ENCODE measurements at places on chromosomes 1 and 21.

DNA sequence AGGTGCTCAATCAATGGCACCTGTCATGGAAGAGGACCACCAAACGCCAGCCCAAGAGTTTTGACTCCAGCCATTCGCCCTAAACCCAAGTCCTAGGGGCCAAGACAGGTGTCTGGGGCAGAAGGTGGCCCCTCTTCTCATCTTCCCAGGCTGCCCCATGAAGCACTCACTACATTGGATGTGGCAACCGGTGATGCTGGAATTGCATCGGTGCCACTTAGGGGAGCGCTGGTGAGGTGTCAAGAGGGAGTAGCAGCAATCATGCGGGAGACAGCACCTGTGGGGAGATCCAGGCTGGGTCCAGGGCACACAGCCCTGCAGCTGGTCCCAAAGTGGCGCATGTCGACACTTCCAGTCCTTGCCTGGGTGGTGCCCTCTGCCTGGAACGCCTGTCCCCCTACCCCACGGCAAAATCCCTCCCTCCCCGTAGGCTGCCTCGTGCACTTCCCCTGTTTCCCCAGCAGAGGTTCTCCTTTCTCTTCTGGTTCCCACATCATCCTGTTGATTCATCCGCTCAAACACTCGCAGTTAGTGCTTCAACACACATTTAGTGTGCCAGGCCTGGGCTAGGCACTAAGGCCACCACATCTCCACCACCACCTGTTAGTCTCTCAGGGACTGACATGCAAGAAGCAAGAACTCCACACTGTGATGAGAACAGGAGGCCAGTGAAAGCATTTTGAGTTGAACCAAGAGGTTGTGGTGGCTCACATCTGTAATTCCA lies 18.5 kb downstream of the PLA2G2D start:
- no peak for DNase-seq

DNA sequence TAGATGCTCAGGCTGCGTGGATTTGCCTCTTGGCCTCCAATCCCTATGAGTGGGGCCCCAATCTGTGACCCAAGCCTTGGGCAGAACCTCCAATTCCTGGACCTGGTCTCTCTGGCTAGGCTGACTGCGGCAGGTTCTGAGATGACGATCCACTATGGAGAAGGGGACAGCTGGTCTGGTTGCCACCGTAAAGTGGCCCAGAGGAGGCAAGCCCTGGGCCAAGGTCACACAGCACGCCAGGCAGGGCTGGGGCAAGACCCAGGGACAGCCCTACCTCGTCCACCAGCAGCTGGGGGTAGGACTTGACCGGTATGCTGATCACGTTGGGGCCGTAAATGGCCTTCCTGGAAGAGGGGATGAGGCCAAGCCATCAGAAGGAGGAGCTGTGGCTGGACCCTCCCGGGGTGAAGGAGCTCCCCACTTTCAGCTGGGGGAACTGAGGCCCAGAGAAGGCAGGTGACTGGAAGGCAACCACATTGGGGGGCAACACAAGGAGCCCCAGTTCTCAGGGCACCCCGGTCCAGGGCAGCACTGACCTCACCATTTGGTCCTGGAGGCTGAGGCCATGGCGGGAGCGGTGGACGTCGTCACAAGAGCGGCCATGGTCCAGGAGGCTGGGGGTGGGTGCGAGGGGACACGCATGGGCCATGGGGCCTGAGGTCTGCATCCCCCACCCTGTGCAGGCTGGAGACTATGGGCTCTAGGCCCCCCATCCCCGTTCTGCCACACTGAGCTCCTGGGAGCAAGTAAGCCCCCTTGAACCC lies 9.8 kb downstream of the ATP13A2 start:
- no peak for DNase-seq

GRCh38 chr21:46517361-46517760 lies 58.7 kb downstream of the DIP2A start:
- no peak for DNase-seq

DNA sequence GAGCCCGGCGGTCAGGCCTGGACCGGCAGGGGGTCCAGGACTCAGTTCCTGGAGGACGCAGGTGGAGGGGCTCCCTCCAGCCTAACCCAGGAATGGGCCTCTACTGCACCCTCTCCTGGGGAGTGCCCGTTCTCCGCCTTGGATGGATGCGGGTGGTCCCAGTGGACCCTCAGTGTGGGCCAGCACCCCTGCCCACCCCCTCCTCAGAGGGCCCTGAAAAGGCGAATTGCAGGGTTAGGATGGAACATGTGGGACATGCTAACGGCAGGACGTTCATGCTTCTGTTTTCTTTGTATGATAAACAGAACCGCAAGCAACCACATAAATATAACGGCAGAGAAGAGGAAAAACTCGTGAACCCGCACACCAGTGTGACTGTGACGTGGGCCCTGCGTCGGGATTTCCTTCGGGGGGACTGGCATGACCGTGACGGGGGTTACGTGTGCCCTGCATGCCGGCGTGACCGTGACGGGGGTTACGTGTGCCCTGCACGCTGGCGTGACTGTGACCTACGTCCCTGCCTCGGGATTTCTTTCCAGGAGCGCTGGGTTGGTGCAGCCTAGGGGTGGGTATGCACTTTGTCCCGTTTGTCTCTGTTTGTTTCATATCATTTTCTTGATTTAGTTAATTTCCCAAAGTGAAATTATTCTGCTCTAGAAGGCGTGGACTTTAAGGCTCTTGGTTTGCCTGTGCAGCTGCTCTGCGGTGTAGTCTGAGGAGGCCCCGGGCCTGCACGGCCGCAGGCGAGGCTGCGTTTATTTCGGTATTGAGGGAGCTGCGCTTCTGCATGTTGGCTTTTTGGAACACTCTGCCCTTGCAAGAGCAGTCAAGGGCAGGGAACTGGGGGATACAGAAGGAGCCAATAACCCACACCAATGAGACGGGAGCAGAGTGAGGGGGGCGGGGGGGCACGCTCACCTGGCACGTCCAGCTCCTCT lies 3.1 kb downstream of the FTCD start:
- no peak for DNase-seq

DNA sequence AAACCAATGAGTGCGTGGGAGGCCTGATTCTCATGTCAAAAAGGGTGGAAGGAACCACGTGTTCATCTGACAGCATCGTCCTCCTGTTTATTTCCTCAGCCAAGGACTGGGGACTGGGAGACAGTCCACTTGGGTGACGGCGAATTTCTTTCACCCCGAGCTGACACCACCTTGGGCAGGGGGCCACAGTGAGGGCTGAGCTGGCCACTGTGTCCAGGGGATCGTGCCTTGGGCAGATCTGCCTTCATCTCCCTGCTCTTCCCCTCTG lies 122.1 kb downstream of the SIM2 start:
- no peak for DNase-seq

- no peak for DNase-seq
These were observed 6.4 kb downstream of the TSTD1 start for GRCh38 chr1:161032409-161032808.

GRCh38 chr1:212664409-212665199 lies 35.0 kb downstream of the BATF3 start:
- no peak for DNase-seq

DNA sequence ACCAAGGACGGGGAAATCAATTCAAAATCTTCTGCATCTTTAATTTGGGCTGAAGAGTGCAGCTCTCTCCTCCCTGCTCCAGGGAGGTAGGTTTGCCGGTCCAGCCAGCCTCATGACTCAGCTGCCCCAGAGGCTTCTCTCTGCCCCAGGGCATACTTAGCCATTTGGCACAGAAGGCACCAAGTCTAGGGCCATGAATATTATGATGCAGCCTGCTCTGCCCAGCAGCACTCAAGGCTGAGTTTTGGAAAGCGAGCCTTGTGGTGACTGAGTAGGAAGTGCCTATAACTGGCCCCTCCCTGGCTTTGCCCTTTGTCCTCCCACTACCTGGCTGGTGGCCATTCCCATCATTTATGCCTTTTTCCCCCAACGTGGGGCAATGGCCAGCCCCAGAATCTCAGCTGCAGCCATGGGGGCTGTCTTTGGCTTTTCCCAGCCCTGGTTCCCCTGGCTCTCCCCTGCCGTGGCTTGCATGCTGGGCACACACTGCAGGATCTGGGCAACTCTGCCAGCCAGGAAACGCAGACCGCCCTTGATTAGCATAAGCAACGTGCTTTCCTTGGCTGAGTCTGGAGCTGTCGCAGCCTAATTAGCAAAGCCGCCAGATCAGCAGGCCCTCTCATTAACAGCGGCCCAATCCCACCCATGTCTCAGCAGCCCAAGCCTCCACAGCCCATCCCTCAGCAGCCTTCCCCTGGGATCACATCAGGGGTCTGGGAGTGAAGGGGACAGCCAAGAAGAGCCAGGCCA lies 258.6 kb upstream of the TMEM51 start:
- no peak for DNase-seq

DNA sequence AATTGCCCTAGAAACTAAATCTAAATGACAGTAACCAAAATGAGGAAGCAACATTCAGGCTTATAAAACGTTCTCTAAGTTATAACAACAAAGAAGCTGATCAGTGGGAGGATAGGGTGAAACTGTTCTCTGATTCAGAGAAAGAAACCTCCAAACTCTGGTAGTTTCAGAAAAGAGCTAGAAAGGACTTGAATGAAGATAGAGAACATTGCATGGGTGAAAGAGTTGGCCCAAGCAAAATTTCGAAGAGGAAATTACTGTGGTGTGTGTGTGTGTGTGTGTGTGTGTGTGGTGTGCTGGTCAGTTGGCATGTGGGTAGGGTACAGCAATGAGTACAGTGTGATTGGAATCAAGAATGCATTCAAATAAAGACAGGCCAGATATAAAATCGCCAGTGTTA lies 16.5 kb upstream of the SPAG17 start:
- DNase-seq = no peak

- DNase-seq = no peak
These were observed 19.7 kb downstream of the AK4 start for GRCh38 chr1:65167586-65168242.

DNA sequence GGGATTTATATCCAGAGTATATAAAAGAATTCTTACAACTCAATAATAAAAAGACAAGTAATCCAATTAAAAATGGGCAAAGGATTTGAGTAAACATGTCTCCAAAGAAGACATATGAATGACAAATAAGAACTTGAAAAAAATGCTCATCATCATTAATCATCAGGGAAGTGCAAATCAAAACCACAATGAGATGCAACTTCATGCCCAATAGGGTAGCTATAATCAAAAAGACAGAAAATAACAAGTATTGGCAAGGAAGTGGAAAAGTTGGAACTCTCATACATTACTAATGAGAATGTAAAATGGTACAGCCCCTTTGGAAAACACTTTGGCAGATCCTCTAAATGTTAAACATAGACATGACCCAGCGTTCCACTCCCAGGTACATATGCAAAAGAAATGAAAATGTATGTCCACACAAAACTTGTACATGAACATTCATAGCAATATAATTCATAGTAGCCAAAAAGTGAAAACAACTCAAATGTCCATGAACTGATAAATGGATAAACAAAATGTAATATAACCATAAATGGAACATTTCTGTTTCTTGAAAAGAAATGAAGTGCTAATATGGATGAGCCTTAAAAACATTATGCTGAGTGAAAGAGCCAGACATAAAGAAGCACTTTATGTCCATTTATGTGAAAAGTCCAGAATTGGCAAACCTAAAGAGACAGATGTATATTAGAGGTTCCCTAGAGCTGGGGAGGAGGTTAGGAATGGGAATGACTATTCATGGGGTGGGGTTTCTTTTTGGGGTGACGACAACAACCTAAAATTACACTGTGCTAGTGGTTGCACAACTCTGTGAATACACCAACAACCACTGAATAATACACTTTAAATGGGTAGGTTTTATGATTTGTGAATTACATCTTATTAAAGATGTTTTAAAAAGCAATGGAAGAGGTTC lies 259.7 kb downstream of the RHOU start:
- DNase-seq = no peak

DNA sequence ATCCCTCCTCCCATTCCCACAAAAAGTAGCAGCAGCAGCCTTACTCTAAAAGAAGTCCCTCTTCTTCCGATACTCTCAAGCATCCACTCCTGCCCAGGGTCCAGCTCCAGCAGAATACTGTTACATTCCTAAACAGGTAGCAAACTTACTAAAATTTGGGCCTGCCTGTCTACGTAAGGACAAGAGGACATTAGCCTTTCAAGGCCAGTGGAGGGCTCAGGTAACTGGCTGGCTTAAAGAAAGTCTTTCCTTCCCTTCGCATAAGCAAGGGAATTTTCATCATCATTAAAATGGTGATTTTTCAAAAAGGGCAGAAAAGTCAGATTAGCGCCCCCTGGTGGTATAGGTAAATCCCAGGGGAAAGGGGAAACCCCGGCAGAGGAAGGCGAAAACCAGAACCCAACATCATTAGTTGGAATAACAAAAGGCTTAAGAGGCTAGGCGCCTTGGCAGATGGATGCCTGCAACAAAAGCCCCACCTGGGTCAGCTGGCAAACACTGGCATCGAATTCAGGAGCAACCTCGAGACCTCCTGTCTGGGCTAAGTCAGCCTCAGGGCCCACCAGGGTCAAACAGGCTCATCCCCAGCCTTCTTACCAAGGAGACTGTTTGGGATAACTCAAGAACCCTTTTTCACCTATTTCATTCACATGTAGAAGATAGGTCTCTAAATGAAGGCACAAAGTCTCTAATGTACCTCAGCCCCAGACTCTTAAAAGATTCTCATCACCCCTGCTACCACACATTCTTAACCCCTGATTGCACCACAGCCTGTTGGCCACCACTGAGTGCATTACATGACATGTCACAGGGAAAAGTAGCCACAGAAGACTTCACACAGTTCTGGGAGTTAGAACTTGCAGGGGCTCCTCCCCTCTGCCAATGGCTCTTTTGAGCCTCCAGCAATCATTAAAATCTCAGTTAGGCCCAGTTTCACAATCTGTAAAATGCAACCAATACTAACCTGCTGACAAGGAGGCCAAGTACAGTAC lies 36.7 kb downstream of the ERI3 start:
- peak; percentile 12 for DNase-seq

GRCh38 chr21:25515484-25516405 lies 91.5 kb downstream of the MRPL39 start:
- no peak for DNase-seq

- DNase-seq = no peak
These were observed 299.9 kb downstream of the TM2D1 start for GRCh38 chr1:61425040-61425439.

DNA sequence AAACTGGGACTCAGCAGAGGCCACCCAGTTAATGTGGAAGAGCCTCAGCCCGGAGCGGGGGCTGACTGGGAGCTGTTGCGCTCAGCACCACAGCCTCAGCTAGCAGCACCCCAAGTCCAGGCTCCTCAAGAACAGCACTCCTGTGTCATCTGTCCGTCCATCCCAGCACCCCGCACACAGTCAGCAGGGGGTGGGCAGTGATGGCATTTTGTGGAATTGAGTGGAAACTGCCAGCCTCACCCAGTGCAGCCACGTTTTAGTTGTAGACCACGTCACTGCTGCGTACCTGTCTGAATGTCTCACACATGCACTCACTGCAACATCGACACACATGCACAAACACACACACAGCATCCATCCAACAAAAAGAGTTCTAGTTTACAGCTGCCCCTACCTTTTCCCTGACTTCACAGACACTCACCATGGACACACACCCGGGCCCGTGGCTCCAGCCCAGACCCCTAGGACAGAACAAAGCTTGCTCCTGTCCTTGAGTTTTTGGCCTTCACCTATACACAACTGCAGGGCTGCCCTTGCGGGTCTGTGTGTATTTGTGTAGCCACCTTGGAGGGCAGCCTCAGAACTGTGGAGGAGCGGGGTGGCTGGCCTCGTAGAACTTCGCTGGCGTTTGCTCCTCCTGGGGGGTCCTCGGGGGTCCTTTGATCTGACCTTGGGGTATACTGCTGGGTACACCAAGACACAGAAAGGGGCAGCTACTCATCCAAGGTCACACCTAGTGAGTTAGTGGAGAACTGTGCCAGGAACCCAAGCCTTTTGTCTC lies 5.2 kb downstream of the KCNQ4 start:
- DNase-seq = no peak

Measured in stimulated activated CD4-positive, alpha-beta T cell treated with anti-CD3 and anti-CD28 coated beads, Interleukin-1b, Interleukin-23, amount 100 ng/mL, for 1 hour (primary cell).